Right atrium auricular region (tissue), 2 donors: ENCODE measurements at places on chromosomes 5 and 9. TPM values are rescaled to one million over a fixed set of nuclear protein-coding genes. Genes with fewer than 3 reads are reported as not detected.

GRCh38 chr5:38071831-38072694, 186.3 kb upstream of the EGFLAM start:
- H3K27ac ChIP-seq = no peak overlapping the region
- no peaks in the 10 kb centered on the region for H3K36me3 ChIP-seq
- H3K4me1 ChIP-seq = no peaks in the 10 kb centered on the region

DNA sequence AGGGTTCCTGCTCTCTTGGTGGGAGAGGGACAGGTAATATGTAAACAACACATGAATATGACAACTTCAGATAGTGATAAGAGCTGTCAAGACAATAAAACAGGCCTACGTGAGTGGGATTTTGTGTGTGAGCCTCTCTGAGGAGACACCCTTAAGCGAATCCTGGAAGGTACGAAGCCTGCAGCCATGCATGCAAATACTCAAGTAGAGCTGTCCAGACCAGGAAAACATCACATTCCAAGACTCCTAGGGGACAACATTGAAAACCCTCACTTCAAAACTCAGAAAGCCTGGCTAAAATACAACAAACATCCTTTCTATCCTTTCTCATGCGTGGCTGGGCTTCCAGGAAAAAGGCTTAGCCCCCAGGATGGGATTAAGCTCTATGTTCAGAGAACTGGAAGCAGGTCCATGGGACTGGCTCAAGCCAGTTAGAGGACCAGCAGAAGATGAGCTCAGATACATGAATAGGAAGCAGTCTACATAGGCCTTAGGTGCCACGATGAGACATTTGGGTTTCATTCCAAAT, 124.8 kb upstream of the IQGAP2 start:
- no peak for DNase-seq
- no peak overlapping the region for H3K27ac ChIP-seq
- no peaks in the 10 kb centered on the region for H3K4me1 ChIP-seq
- H3K27me3 ChIP-seq = no peaks in the 10 kb centered on the region

- H3K27me3 ChIP-seq = no peaks in the 10 kb centered on the region
- H3K36me3 ChIP-seq = no peaks in the 10 kb centered on the region
- DNase-seq = no peak
- peaks cover 33% of the 10 kb centered on the region for H3K4me1 ChIP-seq
- H3K4me3 ChIP-seq = no peak overlapping the region
- no peak overlapping the region for H3K27ac ChIP-seq
Observed at GRCh38 chr9:13267743-13268142, 11.7 kb downstream of the MPDZ start.

DNA sequence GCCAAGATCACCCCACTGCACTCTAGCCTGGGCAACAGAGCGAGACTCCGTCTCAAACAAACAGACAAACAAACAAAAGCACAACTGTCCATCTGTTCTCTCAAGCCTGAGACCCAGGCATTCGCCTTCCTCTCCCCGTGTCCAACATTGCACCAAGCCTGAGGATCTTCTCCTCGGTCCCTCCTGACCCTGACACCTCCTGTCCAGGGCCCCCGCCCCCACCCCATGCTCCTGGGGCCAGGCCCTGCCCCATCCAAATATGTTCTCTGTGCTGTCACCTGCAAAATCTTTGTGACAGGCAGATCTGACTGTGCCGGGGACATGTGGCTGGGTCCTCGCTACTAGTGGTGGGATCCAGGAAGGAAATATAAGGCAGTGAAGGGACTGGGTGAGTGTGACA, 33.4 kb upstream of the UNC5A start:
- no peak overlapping the region for H3K4me3 ChIP-seq
- no peaks in the 10 kb centered on the region for H3K36me3 ChIP-seq

PCDHGA12 gene
- total RNA-seq = 7.7 TPM

GADD45G gene
- 294 TPM for total RNA-seq

IL4 gene
- not detected for total RNA-seq

NUTM2G gene
- not detected for total RNA-seq
